ENCODE measurements at places on chromosomes 5 and 9. TPM values are rescaled to one million over a fixed set of nuclear protein-coding genes. Genes with fewer than 3 reads are reported as not detected.

The LCN6 gene
- total RNA-seq, result not detected

The TUBB4B gene
- 1,107 TPM for total RNA-seq

The CORO2A gene
- 2.7 TPM for total RNA-seq

The MED7 gene
- 11.6 TPM for total RNA-seq

The SRP19 gene
- total RNA-seq, result 13.1 TPM

The HSPA9 gene
- 225 TPM for total RNA-seq

The BTNL8 gene
- total RNA-seq, result not detected

The ZDHHC11B gene
- total RNA-seq, result not detected

The FRRS1L gene
- total RNA-seq, result 0.33 TPM

The ARL10 gene
- total RNA-seq, result 15.3 TPM

The LRRC19 gene
- not detected for total RNA-seq

The GPR150 gene
- under 0.01 TPM for total RNA-seq

The NDST1 gene
- 103 TPM for total RNA-seq

The SPINK4 gene
- not detected for total RNA-seq

The MEIKIN gene
- not detected for total RNA-seq

The MSH3 gene
- total RNA-seq, result 10.6 TPM

The TIMD4 gene
- 0.38 TPM for total RNA-seq

The SPATA31A3 gene
- total RNA-seq, result not detected

The SLC6A7 gene
- total RNA-seq, result not detected

The FBP2 gene
- total RNA-seq, result not detected

The BARHL1 gene
- not detected for total RNA-seq

The OBP2B gene
- not detected for total RNA-seq

The CCDC152 gene
- 0.25 TPM for total RNA-seq

The SLF1 gene
- 2.2 TPM for total RNA-seq

All from mesangial cell (primary cell).